ENCODE measurements at places on chromosomes 11 and 22.

- no peak for DNase-seq
These were observed 58.2 kb downstream of the ZNF280B start for GRCh38 chr22:22450343-22450839.

DNA sequence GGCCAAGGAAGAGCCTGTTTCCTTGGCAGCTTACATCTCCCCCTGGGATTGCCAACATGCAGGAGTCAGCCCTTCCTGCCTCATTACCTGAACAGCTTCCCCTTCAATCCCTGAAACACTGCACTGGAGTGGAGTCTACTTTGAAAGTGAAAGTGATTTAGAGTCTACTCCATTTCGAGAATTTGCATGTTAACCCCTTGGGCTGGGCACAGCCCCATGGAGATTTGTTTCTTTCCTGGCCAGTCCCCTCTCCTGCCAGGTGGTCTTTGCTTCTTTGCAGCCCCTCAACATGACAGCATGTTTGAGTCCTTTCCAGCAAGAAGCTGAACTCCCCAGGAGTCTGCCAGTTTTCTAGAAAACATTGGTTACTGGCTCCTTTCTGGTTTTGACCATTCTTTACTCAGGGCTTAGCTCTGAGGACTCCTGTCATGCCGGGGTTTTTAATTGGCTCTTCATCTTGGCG lies 59.9 kb downstream of the TRAF6 start:
- no peak for DNase-seq

GRCh38 chr11:92272651-92273050 lies 48.0 kb downstream of the FAT3 start:
- DNase-seq, result no peak

- DNase-seq, result no peak
These were observed 17.4 kb upstream of the PRAME start for GRCh38 chr22:22576244-22576988.

GRCh38 chr22:35299217-35299672 lies 449 bp upstream of the TOM1 start:
- peak; percentile 48 for DNase-seq

DNA sequence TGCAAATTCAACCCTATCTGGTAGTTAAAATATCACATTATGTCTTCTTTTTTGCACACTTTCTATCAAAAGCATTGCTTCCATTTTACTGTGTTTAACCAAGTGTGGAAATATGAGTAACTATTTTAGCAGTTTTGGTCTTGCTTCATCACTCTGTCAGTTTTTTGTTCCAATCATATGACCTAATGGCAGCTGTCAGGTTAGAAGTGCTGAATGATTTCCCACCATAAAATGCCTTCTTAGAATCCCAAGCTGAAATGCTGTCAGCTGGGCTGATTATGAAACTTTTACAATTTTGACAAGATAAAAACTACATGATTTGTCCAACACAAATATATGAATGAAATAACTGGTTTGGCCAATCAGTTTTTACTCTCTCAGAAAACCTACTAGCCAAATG lies 1654.6 kb upstream of the RAG2 start:
- no peak for DNase-seq

GRCh38 chr11:62922189-62922589 lies 1.0 kb upstream of the CHRM1 start:
- DNase-seq, result no peak

All from substantia nigra (tissue), 51 donors.